ENCODE measurements at places on chromosomes 7 and 10. TPM values are rescaled to one million over a fixed set of nuclear protein-coding genes. Genes with fewer than 3 reads are reported as not detected.

DNA sequence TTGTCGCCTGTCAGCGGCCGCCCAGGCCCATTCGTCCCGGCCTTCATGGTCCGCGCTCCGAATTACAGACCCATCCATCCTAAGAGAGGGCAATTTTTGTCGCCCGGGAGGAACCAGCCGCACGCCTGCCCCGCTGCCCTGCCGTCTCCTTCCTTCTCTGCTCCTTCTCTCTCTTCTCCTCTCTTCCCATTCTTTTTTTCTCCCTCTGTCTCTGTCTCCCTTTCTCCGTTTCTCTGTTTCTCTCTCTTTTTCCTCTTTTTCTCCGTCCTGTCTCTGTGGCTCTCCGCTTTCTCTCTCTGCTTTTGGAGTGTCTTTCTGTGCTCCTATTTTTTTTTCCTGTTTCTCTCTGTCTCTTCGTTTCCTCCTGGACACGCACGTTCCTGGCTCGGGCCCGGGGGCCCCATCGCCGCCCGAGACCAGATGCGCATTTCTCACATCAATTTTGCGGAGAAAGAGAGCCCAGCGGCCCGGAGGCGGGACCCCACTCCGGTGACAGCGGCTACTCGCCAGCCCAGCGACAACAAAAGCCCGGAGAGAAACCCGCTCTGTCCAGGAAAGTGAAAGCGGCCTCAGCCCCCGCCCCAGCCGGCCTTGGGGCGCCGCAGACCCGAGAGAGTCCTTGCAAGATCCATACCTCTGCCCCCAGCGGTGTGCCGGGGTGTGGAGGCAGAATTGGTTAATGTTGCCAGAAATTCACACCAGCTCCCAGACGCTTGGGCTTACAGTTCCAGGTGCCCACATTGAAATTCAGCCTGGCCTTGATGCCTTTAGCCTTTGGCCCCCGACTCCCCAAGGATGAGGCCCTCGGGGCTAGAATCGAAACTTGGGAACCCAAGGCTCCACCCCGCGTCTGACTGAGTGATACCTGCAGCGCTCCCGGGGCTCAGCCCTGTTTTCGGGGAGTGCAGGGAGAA is 4.1 kb downstream of the LBX1 start:
- DNase-seq, result no peak

The TMEM72 gene
- not detected for total RNA-seq

The RHOBTB1 gene
- 31.3 TPM for total RNA-seq

DNA sequence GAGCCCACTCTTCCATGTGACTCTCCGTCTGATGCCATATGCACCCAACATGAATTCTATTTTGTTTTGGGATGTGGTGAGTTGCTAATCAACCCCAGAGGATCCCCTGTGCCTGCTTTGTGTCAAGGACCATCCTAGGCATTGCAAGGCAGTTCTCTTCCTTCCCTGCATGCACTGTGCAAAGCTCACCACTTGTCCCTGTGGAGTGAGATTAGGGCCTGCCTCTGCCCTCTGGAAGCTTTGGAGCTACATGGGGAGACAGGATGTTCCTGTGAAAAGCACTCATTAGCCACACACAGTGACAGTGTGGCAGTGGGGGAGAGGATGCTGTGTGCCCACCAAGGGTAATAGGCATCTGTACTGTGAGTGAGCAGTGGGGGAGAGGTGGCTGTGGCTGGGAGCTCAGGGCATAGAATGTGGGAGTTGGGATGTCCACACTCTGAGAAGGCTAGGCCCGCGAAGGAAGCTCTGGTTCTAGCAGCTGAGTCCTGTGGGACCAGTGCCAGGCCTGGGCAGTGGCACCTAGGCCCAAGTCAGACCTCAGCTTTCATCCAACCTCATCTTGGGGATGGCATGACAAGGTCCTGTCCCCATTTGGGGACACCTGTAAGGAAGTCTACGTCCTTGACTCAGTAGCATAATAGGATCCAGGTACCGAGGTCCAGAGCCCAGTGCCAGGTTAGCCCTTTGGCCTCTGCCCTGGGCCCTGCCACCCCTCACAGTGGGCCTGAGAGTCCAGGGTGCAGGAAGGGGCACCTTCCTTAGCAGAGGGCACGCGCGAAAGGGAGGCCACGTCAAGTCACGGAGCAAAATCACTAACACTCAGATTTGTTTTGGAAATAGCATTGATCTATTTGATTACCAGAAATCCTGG is 6.6 kb downstream of the ADRA2A start:
- DNase-seq, result no peak

DNA sequence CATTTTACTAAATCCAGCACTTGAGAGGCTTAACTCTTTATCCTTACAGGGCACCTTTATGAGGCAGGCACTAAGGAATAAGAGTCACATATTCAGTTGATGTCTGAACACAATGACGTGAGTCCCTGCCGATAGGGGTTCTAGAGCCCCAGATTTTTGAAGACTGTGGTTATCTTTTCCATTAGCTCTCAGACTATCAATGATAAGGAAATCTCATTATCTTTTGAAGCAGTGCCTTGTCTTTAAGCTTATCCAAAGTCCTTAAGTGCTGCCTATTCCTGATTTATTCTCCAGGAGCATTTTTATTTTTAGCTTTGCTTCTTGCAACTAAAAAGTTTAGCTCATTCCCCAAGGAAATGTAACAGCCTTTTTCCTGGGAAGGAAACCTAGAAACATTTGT is 444.1 kb upstream of the LRRN3 start:
- no peak for DNase-seq

The TRIM73 gene
- 0.90 TPM for total RNA-seq

The GARIN1A gene
- total RNA-seq, result under 0.01 TPM

The EGFR gene
- 0.26 TPM for total RNA-seq

- DNase-seq, result no peak
These were observed 12.5 kb upstream of the POM121L12 start for GRCh38 chr7:53022893-53023292.

DNA sequence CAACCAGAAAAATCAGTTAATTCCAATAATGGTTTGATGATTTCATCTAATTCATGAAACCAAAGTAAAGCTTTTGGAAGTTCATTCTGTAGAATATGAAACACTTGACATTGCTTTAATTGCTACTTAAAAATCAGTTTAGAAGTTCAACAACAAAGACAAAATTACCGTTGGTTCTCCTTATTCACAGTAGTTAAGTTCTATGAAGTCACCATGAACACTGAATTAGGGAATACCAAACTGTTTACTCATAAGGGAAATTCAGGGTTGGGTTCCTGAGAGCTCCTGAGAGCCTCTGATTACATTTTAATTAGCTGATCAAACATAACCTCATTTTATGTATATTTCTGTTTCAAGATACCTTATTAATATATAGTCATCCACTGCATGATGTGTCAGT is 46.2 kb downstream of the ZNF438 start:
- no peak for DNase-seq

GRCh38 chr10:36373424-36374096 is 731.5 kb upstream of the FZD8 start:
- no peak for DNase-seq

DNA sequence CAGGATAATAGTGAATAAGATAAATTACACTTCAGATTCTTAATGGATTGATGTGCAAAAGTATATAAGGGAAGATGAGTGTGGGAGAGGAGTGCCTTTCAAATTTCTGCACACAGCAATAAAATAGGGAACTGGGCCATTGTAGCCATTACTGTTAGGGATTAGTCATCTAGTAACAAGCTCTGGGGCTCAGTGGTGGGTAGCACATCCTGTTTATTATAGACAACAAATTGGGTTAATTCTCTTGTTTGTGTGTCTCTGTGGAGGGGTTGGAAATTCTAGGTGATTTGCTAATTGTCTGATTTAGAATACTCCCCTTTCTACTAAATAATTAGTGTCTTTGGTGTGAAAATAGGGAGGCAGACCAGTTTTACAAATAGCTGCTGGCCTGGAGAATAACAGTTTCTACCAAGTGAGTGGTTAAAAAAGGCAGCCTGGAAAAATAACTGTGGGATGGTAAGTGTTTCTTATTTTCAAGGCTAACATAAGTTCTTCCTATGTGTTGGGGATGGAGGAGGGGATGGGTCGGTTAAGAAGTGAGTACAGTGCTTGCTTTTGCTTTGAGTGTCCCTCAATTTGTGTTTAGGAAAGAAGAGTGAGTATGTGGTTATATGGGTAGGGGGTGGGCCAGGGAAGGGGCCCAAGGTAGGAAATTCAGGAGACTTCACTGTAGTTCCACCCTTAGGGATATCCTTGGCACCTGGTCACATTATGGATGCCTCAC is 43.3 kb upstream of the TMEM248 start:
- no peak for DNase-seq

The CPXM2 gene
- total RNA-seq, result 0.26 TPM

The ARHGEF5 gene
- 0.38 TPM for total RNA-seq

The OR6B1 gene
- total RNA-seq, result not detected

The GCK gene
- 0.38 TPM for total RNA-seq

GRCh38 chr7:137585591-137585990 is 242.1 kb upstream of the PTN start:
- no peak for DNase-seq

The CALHM3 gene
- total RNA-seq, result not detected

DNA sequence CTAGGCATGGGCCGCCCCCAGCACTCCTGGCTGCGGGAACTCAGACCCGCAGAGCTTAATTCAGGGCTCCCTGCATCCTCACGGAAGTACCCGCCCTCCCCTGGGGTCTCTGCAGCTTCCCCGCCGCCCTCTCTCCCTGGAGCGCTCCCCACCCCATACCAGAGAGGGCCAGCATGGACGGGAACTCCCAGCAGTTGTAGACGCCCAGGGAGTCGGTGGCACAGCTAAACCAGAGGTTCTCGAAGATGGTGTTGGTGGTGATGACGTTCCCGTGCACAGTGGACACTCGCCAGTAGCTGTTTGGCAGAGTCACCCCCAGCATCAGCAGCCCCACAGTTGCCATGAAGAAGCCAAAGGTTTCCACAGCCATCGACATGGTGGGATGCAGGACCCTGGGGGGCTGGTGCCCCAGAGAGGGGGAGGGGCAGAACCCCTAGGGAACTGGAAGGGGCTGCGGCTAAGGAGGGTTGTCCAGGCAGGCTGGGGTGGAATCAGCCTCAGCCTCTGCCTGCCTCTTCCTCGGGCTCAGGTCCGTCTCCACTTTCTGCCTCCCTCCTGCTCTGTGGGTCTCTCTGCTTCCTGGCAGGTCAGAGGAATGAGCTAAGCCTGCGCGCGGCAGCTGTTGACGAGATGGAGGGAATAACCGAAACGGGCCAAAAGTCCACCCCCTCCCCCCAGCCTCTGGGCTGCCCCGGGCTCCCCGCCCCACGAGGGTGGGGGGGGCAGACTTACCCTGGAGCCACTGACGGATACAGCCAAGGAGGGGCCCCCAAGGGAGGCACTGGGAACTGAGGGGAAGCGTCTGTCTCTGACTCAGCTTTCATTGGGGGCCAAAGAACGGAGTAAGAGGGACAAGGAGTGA is at the start of gene CLDN15:
TSS of gene CLDN15 (minus strand) at position 597 of the 862 bp plus-strand sequence. CDS start at position 376, 221 bp downstream.
- DNase-seq, result peak; percentile 49

The GHRHR gene
- total RNA-seq, result not detected

DNA sequence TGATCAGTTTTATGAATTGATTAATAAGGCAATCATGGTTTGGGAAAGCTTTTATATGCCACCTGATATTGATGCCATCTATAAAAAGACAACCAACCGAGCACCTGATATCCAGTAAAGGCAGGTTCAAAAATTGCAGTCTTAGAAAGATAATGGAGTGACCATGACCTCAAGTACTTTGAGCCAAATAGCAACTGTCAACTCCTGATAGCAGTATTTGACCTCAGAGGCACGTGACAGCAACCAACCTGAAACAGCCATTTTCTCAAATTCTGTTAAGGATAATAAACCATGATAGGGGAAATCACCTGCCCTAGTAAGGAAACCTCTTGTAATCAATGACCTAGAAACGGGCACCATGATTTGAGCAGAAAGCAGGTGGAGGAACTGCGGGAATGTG is 77.1 kb upstream of the NFE2L3 start:
- DNase-seq, result no peak

- DNase-seq, result no peak
These were observed 470.7 kb downstream of the DNAJB6 start for GRCh38 chr7:157807510-157807909.

DNA sequence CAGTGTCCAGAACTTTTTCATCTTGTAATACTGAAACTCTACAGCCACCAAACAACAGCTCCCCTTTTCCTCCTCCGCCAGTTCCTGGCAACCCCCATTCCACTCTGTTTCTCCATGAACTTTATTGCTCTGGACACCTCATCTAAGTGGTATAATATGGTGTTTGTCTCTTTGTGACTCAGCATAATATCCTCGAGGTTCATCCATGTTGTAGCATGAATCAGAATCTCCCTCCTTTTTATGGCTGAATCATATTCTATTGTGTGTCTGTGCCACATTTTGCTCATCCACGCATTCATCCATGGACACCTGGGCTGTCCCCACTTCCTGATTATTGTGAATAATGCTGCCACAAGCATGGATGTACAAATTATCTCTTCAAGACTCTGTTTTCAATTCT is 124.4 kb upstream of the FGFR2 start:
- DNase-seq, result no peak

GRCh38 chr7:158082761-158083160 is 504.9 kb downstream of the PTPRN2 start:
- DNase-seq, result no peak

The PON3 gene
- total RNA-seq, result 0.13 TPM

The HTR5A gene
- not detected for total RNA-seq

GRCh38 chr7:86898171-86898570 is 161.3 kb downstream of the ELAPOR2 start:
- DNase-seq, result no peak

- no peak for DNase-seq
These were observed 48.3 kb downstream of the TMEM270 start for GRCh38 chr7:73909051-73909941.

The ETV1 gene
- 10.0 TPM for total RNA-seq

GRCh38 chr7:100629117-100629716 is 12.1 kb downstream of the TFR2 start:
- DNase-seq, result peak; percentile 24

DNA sequence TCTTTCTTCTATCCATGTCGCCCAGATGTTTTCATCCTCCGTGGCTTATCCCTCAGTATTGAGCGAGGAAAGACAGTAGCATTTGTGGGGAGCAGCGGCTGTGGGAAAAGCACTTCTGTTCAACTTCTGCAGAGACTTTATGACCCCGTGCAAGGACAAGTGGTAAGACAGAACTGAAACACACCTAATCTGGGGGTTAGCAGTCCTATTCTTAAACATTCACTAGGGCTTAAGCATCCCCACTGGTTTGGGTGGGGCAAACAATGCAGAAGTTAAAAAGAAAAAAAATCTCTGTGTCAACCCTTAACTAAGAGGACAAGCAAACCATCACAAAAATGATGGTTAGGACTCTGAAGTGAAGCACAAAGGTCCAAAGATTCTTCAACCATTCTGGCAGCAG is 43.8 kb downstream of the SP8 start:
- DNase-seq, result no peak

- DNase-seq, result no peak
These were observed 79.0 kb upstream of the CCNY start for GRCh38 chr10:35257057-35257983.

The ZP3 gene
- 2.5 TPM for total RNA-seq

DNA sequence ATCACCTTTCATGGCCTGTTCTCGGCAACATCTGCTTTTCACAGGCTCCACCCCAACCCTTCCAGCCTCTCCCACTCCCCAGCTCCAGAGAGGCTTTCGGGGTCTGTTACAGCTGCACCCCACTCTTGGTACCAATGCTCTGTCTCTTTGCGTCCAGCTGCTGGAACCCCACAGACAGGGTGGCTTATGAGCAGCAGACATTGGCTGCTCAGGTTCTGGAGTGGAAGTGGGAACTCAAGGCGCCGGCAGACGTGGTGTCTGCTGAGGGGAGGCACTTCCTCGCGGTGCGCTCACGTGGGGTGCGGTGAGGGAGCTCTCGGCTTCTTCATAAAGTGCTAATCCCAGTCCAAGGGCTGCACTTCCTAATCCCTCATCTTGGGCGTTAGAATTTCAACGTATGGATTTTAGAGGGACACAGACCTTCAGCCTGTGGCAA is 185.7 kb downstream of the ELFN1 start:
- DNase-seq, result no peak

Measured in dermis microvascular lymphatic vessel endothelial cell (primary cell).